ENCODE measurements at places on chromosomes 16 and 17.
A peak's percentile ranks its signal among the peaks of the same experiment; 100 is the strongest.

GRCh38 chr17:75524970-75525805, at the start of gene LLGL2:
Gene LLGL2 (plus strand): TSS chr17:75525697. CDS start chr17:75543427, 17,730 bp downstream.
- peak; percentile 99 for DNase-seq

GRCh38 chr17:76434870-76435269, 18.1 kb downstream of the UBE2O start:
- DNase-seq: peak; percentile 36

- DNase-seq: peak; percentile 88
These were observed 14.0 kb upstream of the STAC2 start for GRCh38 chr17:39239640-39240314.

GRCh38 chr17:27760069-27760885, 40.1 kb downstream of the NOS2 start:
- DNase-seq: peak; percentile 63

DNA sequence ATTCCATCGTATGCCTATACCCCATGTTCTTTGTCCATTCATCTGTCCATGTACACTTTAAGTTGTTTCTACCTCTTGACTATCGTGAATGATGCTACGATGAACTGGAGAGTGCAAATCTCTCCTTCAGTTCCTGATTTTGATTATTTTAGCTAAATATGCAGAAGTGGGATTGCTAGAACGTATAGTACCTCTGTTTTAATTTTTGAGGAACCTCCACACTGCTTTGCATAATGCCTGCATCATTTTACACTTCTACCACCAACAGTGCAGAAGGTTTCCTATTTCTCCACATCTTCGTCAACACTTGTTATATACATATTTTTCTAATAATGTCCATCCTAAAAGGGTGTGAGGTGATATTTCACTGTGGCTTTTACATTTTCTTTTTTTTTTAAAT, 43.9 kb downstream of the SDR42E1 start:
- DNase-seq: no peak

DNA sequence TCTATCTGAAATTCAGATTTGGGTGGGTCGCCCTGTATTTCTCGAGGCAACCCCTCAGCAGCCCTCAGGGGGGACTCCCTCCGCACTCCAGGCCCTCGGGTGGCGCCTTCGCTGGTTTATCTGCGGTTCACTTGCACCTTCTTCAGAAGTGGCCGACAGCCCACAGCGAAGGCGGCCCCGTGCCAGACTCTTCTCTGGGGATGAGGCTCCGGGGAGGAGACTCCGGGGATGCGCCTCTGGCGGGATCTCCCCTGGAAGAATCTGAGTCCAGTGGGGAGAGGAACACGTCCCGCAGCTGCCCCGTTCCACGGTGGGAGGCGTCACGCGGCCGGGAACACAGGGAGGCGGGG, 63.9 kb upstream of the DNAJA2 start:
- DNase-seq: peak; percentile 40

GRCh38 chr17:18379246-18380146, 1.9 kb downstream of the EVPLL start:
- no peak for DNase-seq

- DNase-seq: peak; percentile 92
These were observed 31.6 kb downstream of the AATF start for GRCh38 chr17:36980280-36980761.

Data from NCI-H69 (cell line).